ENCODE measurements at places on chromosomes 5 and 9.

GRCh38 chr9:136687721-136688223, 515 bp upstream of the AGPAT2 start:
- DNase-seq, result no peak
- peak overlapping the region; percentile 84 for H3K4me3 ChIP-seq
- H3K27me3 ChIP-seq, result no peaks in the 10 kb centered on the region
- no peaks in the 10 kb centered on the region for H3K36me3 ChIP-seq
- H3K4me1 ChIP-seq, result peaks cover 27% of the 10 kb centered on the region
- no peak overlapping the region for H3K27ac ChIP-seq

GRCh38 chr9:92048924-92049625, 66.1 kb downstream of the SPTLC1 start:
- no peak overlapping the region for H3K4me3 ChIP-seq
- no peak overlapping the region for H3K27ac ChIP-seq
- no peaks in the 10 kb centered on the region for H3K4me1 ChIP-seq

GRCh38 chr5:73823508-73823925, 197.5 kb downstream of the ARHGEF28 start:
- H3K27me3 ChIP-seq, result no peaks in the 10 kb centered on the region
- peak overlapping the region; percentile 50 for H3K27ac ChIP-seq
- no peak for DNase-seq
- H3K4me1 ChIP-seq, result peaks cover 57% of the 10 kb centered on the region
- H3K4me3 ChIP-seq, result no peak overlapping the region

GRCh38 chr9:107539427-107540163, 50.0 kb upstream of the KLF4 start:
- no peak overlapping the region for H3K27ac ChIP-seq
- H3K4me3 ChIP-seq, result no peak overlapping the region
- H3K27me3 ChIP-seq, result no peaks in the 10 kb centered on the region
- DNase-seq, result no peak
- H3K36me3 ChIP-seq, result no peaks in the 10 kb centered on the region

DNA sequence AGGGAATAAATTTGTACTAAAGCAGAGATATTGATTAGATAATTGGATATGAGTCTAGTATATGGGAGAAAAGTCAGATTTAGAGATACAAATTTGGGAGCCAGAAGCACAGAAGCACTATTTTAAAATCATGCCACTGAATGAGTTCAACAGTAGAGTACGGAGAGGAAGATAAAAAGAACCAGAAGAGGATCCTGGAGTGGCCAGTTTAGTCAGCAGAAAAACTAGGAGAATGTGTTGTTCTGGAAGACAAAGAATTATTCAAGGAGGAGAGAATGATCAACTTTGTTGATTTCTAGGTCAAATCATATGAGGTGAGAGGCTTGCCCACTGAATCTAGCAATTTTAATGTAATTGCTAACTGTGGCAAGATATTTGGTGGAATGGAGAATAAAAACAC, 67.0 kb downstream of the NIPBL start:
- no peak overlapping the region for H3K27ac ChIP-seq
- H3K4me1 ChIP-seq, result peaks cover 14% of the 10 kb centered on the region
- no peak for DNase-seq
- no peaks in the 10 kb centered on the region for H3K36me3 ChIP-seq

DNA sequence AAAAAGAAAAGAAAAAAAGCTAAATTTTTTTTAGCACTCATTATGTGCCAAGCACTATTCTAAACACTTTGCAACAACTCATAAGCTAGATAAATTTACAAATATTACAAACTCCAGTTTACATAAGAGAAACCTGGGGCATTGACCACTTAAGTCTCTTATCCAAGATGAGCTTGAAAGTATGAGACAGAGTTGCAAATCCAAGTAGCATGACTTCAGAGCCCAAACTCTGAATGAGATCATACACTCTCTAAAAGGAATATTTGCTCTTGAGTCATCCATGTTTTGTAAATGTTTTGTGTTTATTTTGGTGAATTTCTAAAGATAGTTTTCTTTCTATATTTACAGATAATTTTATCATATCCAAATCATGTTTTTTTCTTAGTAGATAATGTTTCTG, 4.0 kb upstream of the SHOC1 start:
- DNase-seq, result no peak
- no peaks in the 10 kb centered on the region for H3K4me1 ChIP-seq
- no peak overlapping the region for H3K27ac ChIP-seq
- no peaks in the 10 kb centered on the region for H3K36me3 ChIP-seq
- no peaks in the 10 kb centered on the region for H3K27me3 ChIP-seq

DNA sequence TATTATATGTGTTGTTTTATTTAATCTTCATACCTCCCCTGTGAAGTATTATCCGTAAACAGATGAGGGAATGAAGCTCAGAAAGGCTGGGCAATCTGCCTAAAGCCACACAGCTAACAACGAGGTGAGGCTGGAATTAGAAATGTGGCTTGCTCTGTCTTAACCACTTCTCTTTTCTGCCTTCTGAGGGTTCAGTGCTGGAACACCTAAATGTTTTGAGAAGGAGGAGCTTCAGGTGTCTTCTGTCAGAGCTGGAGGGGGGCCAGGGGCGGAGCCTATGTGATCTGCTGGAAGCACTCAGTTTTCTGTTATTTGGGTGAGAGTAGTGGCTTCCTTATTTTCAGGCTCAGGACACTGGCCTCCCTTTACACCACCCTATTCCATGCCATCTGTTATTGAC, 35.0 kb upstream of the ARAP3 start:
- no peaks in the 10 kb centered on the region for H3K27me3 ChIP-seq
- H3K27ac ChIP-seq, result no peak overlapping the region
- H3K36me3 ChIP-seq, result no peaks in the 10 kb centered on the region
- no peak overlapping the region for H3K4me3 ChIP-seq
- H3K4me1 ChIP-seq, result no peaks in the 10 kb centered on the region

Measured in thoracic aorta (tissue), 2 donors.